Activated CD8-positive, alpha-beta memory T cell treated with anti-CD3 and anti-CD28 coated beads, Interleukin-2, amount 10 ng/mL, durations not matched to agents 7 days and 5 days (primary cell): ENCODE measurements at places on chromosomes 6 and 20. TPM values are rescaled to one million over a fixed set of nuclear protein-coding genes. Genes with fewer than 3 reads are reported as not detected.

GRCh38 chr6:135012764-135013163, 41.9 kb downstream of the HBS1L start:
- H3K36me3 ChIP-seq = peaks cover 37% of the 10 kb centered on the region
- peak overlapping the region; percentile 92 for H3K27ac ChIP-seq
- H3K27me3 ChIP-seq = no peaks in the 10 kb centered on the region

Gene MEI4
- total RNA-seq = not detected

- no peaks in the 10 kb centered on the region for H3K4me1 ChIP-seq
- no peak overlapping the region for H3K4me3 ChIP-seq
- no peaks in the 10 kb centered on the region for H3K36me3 ChIP-seq
- peaks cover 17% of the 10 kb centered on the region for H3K27me3 ChIP-seq
- no peak overlapping the region for H3K27ac ChIP-seq
- DNase-seq = no peak
Observed at GRCh38 chr6:38937839-38938613, 110.6 kb upstream of the GLP1R start.

GRCh38 chr6:63487103-63487813, 85.0 kb upstream of the LOC128125822 start:
- H3K36me3 ChIP-seq = no peaks in the 10 kb centered on the region
- no peaks in the 10 kb centered on the region for H3K4me1 ChIP-seq
- peaks cover 16% of the 10 kb centered on the region for H3K27me3 ChIP-seq
- no peak for DNase-seq
- no peak overlapping the region for H3K4me3 ChIP-seq

GRCh38 chr20:35903843-35904242, 50.5 kb downstream of the SCAND1 start:
- peaks cover 9% of the 10 kb centered on the region for H3K4me1 ChIP-seq
- no peak for DNase-seq
- peaks cover 42% of the 10 kb centered on the region for H3K36me3 ChIP-seq
- no peak overlapping the region for H3K27ac ChIP-seq

Gene NKAIN2
- not detected for total RNA-seq

DNA sequence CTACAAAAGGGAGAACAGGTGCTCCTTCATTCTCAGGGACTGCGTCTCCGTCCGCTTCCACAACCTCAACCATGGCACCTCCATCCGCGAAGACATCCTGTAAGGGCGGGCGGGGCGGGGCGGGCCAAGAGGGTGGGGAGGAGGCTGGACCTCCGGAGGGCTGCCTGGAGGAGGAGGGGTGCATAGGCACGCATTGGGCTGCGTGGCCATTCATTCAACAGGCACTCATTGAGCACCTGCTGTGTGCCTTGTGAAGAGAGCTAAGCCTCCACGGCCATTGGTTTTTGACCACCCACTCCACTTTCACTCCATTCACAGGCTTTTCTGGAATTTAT, 435 bp downstream of the ZSWIM3 start:
- H3K4me1 ChIP-seq = peaks cover 45% of the 10 kb centered on the region
- peak overlapping the region; percentile 99 for H3K27ac ChIP-seq
- peak overlapping the region; percentile 96 for H3K4me3 ChIP-seq

Gene EYS
- not detected for total RNA-seq

Gene NT5E
- total RNA-seq = 24.1 TPM

DNA sequence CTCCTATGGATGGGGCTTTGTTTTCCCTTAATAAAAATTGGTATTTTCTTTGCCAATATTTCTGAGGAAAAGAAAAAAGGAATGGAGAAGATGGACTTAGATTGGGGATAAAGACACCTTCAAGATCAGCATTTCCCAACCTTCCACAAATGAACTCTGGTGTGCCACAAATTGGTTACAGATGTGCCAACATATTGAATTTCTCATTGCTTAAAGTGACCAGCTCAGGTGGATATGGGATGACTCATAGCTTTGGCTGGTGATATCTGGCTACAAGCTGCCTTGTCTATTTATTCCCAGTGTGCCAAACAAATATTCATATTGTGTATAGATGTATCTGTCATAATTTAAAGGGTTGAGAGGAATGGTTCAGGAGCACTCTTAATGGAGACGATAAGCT, 32.5 kb downstream of the THEMIS start:
- H3K4me1 ChIP-seq = peaks cover 62% of the 10 kb centered on the region
- H3K27ac ChIP-seq = no peak overlapping the region
- H3K36me3 ChIP-seq = peaks cover 78% of the 10 kb centered on the region
- no peak overlapping the region for H3K4me3 ChIP-seq
- no peaks in the 10 kb centered on the region for H3K27me3 ChIP-seq
- DNase-seq = no peak

Gene DLL1
- 1.2 TPM for total RNA-seq

Gene SDC4
- total RNA-seq = 15.0 TPM

- H3K36me3 ChIP-seq = peaks cover 26% of the 10 kb centered on the region
- peak; percentile 95 for DNase-seq
- peak overlapping the region; percentile 78 for H3K27ac ChIP-seq
- peak overlapping the region; percentile 74 for H3K4me3 ChIP-seq
- peaks cover 75% of the 10 kb centered on the region for H3K4me1 ChIP-seq
Observed at GRCh38 chr6:90080876-90081481, 186.7 kb downstream of the GJA10 start.

GRCh38 chr6:159278626-159279025, 109.4 kb downstream of the FNDC1 start:
- no peak overlapping the region for H3K4me3 ChIP-seq
- no peaks in the 10 kb centered on the region for H3K4me1 ChIP-seq
- DNase-seq = no peak
- peaks cover 5% of the 10 kb centered on the region for H3K27me3 ChIP-seq
- H3K27ac ChIP-seq = no peak overlapping the region

Gene HNF4A
- total RNA-seq = not detected
